Prostate gland (tissue), 2 donors: ENCODE measurements at places on chromosomes 1 and 21. TPM values are rescaled to one million over a fixed set of nuclear protein-coding genes. Genes with fewer than 3 reads are reported as not detected.

Gene FCRL4
- total RNA-seq = 0.28 TPM

DNA sequence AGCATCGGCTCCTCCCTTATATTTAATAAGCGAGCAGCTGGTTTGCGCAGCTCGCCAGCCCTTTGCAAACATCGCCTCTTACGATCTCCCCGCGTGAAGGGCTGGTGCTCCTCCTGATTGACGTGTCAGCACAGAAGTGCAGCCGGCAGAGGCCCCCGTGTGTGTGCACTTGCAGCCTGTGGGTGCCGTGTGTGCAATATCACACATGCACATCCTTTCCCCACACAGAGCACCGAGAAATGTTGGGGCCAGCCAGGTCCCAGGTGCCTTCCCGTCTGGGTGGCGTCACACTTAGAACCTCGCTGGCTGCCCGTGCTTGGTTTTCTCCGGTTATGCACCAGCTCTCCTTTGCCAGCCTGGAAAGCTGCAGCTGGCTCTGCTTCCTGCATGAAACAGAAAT lies 126.6 kb upstream of the AJAP1 start:
- no peaks in the 10 kb centered on the region for H3K36me3 ChIP-seq
- no peaks in the 10 kb centered on the region for H3K27me3 ChIP-seq
- H3K4me1 ChIP-seq = no peaks in the 10 kb centered on the region
- DNase-seq = no peak
- H3K27ac ChIP-seq = no peak overlapping the region

- H3K4me1 ChIP-seq = peaks cover 2% of the 10 kb centered on the region
- no peak overlapping the region for H3K4me3 ChIP-seq
- H3K27ac ChIP-seq = no peak overlapping the region
- DNase-seq = no peak
- no peaks in the 10 kb centered on the region for H3K36me3 ChIP-seq
- no peaks in the 10 kb centered on the region for H3K27me3 ChIP-seq
These were observed 161.8 kb downstream of the CDC42BPA start for GRCh38 chr1:227156520-227156919.

Gene AK5
- total RNA-seq = 3.1 TPM

DNA sequence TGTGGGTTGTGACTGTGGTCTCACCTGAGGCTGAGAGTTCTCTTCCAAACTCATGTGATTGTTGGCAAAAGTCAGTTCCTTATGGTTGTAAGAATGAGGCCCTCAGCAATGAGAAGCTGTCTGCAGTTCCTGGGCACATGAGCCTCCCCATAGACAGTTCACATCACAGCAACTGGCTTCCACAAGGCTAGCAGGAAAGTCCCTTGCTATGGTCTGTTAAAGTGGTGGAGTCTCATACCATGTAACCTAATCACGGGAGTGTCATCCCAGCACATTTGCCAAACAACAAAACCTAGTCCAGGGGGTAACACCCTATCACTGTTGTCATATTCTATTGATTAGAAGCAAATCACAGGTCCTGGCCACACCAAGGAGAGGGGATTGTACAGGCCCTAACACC lies 163.8 kb downstream of the BACH1 start:
- H3K36me3 ChIP-seq = no peaks in the 10 kb centered on the region
- no peaks in the 10 kb centered on the region for H3K27me3 ChIP-seq
- no peaks in the 10 kb centered on the region for H3K4me1 ChIP-seq
- DNase-seq = no peak
- no peak overlapping the region for H3K4me3 ChIP-seq

Gene FNBP1L
- total RNA-seq = 49.7 TPM

Gene ATP1A4
- total RNA-seq = 2.8 TPM

DNA sequence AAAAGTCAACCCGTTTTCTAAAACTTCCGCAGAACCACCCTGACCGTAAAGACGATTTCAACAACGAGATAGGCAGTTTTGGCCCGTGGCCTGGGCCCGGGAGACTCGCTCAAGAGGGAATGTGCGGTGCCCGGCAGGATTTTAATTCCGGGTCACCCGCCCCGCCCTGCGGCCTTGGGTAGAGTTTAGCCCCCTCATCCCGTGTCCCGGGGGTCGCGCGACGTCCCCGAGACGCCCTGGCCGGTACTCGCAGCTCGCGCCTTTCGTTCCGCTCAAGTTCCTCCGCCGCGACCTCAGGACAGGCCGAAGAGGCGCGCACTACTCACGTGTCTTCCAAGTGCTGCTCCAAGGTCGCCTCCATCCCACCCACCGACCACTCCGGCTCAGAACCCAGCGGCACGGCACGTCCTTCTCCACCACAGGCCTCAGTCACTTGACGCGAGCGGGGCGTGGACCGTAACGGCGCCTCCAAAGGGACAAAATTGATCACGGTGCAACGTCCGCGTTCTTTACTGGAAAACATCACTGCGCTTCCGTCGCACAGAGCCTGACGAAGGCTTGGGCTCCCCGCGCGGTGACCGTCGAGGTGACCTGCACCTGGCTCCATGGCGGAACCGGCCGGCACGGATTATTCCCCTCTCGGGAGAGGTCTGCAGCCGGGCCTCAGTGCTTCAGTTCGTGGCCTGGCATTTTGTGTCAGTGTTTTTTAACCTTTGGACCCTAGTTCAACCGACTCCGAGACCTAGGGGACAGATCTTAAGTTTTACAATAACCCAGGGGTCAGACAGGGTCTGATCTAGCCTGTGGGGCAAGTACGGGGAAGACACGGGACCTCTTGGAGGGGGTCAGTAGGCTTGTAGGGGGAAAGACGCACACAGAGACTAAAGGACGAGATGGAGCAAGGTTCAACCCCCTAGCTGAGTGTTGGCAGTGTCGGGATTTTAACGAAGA lies at the start of gene LAMTOR5:
Gene LAMTOR5, minus strand, starts transcription at position 435 of the 951 bp plus-strand sequence. Its CDS starts 74 bp downstream, at position 361.
- H3K4me1 ChIP-seq = peaks cover 7% of the 10 kb centered on the region
- peak within 1 kb of the TSS; percentile 92 for H3K27ac ChIP-seq
- DNase-seq = peak; percentile 91
- peaks cover 6% of the 10 kb centered on the region for H3K36me3 ChIP-seq
- peak within 1 kb of the TSS; percentile 93 for H3K4me3 ChIP-seq
- H3K27me3 ChIP-seq = no peaks in the 10 kb centered on the region

- no peak overlapping the region for H3K27ac ChIP-seq
- no peak for DNase-seq
- no peak overlapping the region for H3K4me3 ChIP-seq
- no peaks in the 10 kb centered on the region for H3K36me3 ChIP-seq
- H3K4me1 ChIP-seq = peaks cover 8% of the 10 kb centered on the region
These were observed 6.5 kb downstream of the RPS6KA1 start for GRCh38 chr1:26536081-26536480.

Gene ASCL5
- not detected for total RNA-seq

Gene ACTN2
- 7.6 TPM for total RNA-seq

GRCh38 chr1:181099152-181100014 lies 10.9 kb downstream of the IER5 start:
- DNase-seq = no peak
- no peaks in the 10 kb centered on the region for H3K27me3 ChIP-seq
- H3K27ac ChIP-seq = no peak overlapping the region
- no peaks in the 10 kb centered on the region for H3K36me3 ChIP-seq

- DNase-seq = no peak
- no peak overlapping the region for H3K27ac ChIP-seq
- H3K4me1 ChIP-seq = no peaks in the 10 kb centered on the region
- H3K36me3 ChIP-seq = no peaks in the 10 kb centered on the region
- H3K4me3 ChIP-seq = no peak overlapping the region
These were observed 1602.9 kb downstream of the KCNT2 start for GRCh38 chr1:195005338-195005737.

Gene DMRTA2
- total RNA-seq = not detected

Gene MX2
- 4.9 TPM for total RNA-seq

DNA sequence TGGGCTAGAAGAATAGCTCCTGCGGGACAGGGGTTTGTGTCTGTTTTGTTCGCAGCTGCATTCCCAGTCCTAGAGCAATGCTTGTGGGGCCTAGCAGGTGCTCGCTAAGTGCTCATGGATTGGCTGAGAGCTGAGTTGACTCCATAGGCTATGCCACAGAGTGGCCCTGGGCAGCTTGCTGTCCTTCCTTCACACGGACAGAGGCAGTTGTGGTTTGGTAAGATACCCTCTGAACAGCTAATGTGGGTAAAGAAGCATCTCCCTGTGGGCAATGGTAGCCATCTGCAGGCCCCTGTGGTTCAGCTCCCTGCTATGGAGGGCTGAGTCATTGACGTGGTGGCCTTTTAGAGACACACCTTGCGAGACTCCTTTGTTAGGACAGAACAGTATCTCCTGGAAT lies 23.5 kb upstream of the LBR start:
- no peaks in the 10 kb centered on the region for H3K27me3 ChIP-seq
- DNase-seq = no peak
- no peaks in the 10 kb centered on the region for H3K36me3 ChIP-seq
- no peak overlapping the region for H3K4me3 ChIP-seq

- H3K36me3 ChIP-seq = no peaks in the 10 kb centered on the region
- peak within 1 kb of the TSS; percentile 19 for H3K4me3 ChIP-seq
- DNase-seq = no peak
- peaks cover 4% of the 10 kb centered on the region for H3K27me3 ChIP-seq
- H3K27ac ChIP-seq = no peak within 1 kb of the TSS
These were observed at the start of gene ACTN2 for GRCh38 chr1:236685917-236686814. Gene ACTN2, plus strand, starts transcription at chr1:236686499. Its CDS starts 175 bp downstream, at chr1:236686674.

Gene DYNLT4
- 4.0 TPM for total RNA-seq
